CD4-positive, alpha-beta T cell treated with Interleukin-21 for 1 hour (primary cell): ENCODE measurements at places on chromosomes 1 and 21.

- DNase-seq, result no peak
Observed at GRCh38 chr1:163826500-163826899, 504.7 kb downstream of the NUF2 start.

DNA sequence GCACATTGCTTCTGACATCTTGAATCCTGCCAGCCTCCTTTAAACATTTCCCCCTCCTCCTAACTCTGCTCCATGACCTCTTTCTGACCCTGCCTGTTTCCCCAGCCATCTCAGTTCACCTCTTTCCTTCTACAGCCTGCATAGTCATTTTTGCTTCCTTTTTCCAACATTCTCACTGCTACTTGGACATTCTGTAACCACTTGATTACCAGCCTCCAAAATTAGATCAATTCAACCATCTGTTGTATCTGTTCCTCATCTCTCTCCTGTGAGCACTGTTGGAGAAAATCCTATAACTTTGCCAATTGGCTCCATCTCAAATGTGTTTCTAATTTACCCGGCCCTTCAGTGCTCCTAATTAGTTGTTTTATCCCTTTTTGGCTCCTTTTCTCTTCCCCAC, 27.5 kb upstream of the GPR88 start:
- DNase-seq, result no peak

DNA sequence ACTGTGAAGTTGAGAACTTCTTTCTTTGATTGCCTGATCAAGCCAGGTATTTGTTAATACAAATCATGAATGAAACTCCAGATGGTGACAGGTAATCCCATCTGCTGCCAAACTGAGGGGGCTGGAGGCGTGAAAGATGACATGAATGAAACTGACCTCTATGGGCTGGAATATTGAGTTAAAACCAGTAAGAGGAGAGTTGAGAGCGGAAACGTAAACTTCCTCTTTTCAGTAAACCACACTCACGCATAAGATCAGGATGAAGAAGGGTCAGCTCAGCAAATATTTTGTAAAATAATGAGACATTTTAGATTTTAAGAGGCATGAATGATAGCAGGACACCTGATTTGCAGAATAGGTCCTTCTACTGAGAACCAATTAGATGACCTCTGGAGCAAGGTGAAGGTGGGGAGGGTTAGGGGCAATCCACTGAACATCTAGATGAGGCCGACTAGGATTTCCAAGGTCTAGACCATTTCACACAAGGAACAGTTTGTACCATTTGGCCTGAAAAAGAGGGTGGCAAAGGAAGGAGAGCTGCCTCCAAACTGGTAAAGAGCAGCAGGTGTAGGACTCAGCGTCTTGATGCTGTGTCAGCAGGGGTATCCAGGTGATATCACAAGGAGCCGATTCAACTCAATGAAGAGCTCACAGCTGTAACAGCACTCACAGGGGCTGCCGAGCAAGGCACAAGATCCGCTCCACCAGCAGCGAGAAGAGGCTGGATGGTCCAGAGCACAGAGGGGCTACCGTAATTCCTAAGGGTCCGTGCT, 132.6 kb downstream of the NTPCR start:
- no peak for DNase-seq

GRCh38 chr1:87150143-87150542, 178.5 kb upstream of the LMO4 start:
- DNase-seq, result no peak

DNA sequence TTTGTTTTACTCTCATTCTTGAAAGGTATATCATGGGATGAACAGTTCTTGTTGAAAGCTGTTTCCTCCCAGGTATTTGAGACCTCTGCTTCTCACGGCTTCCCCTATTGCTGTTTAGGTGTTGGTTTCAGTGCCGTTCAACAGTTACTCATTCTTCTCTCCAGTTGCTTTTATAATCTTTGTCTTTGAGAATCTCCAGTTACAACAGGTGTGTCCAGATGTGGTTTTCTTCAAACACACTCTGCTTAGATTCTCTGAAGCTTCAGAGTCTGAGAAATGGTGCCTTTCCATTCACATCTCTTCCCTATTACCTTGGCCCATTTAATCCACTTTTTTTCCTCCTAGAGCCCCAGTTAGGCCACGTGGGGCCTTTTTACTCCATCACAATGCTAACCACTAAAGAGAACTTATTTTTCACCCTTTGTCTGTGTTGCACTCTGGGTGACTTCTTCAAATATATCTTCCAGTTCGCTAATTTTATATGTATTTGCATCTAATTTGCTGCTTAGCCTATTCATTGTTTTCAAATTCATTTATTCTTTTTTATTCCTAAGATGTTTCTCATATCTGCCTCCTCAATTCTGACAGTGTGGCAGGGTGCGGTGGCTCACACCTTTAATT, 46.7 kb upstream of the SLC19A1 start:
- no peak for DNase-seq

GRCh38 chr1:205354259-205355074, 2.3 kb downstream of the KLHDC8A start:
- DNase-seq, result peak; percentile 69

DNA sequence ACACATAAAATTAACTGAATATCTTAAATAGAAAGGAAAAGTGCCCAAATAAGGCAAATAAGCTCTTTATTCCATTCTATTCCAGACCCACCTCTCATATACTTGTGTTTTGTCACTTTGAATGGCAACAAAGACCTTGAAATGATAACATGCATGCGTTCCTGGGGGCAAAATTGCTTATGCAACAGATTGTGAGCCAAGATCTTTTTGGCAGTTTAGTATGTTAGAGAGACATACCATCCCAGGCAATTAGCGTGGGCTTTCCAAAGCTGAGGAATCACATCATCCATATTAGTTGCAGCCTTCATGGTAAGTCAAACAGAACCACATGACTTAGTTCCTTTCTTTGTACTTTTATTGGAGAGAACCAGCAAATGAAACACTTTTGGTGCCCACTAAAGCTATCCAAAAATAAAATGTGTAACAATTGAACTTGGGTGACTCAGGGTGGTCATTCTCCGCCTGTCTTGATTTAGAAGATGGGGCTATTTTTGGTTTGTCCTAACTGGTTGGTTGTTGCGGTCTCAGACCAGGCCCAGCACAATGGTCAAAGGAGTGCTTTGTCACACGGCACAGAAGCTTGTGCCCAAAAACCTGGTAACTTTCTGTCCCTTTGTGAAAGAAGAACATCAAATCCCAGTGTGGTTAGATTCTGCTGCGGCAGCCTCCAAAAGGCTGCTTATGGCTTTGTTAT, 68.7 kb upstream of the ATF3 start:
- DNase-seq, result no peak

- no peak for DNase-seq
Observed at GRCh38 chr1:32345289-32345827, 9.3 kb upstream of the MARCKSL1 start.

GRCh38 chr1:158537609-158538008, 16.6 kb downstream of the OR6Y1 start:
- no peak for DNase-seq

DNA sequence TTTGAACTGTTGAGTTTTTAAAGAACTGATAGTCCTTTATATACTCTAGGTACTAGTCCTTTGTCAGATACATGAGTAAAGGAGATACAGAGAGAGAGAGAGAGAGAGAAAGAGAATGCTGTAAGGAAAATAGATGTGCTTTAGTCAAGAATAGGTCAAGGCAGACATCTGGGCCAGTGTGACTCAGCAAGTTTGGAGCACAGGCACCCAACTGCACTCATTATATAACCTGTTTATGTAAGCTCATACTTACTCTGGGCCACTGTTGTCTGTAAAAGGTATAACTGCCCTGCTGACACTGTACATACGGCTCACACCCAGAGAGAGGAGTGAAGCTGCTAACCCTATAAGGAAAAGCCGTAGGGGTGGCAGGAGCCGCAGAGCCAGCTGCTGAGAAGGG, 32.2 kb upstream of the AKT3 start:
- no peak for DNase-seq

DNA sequence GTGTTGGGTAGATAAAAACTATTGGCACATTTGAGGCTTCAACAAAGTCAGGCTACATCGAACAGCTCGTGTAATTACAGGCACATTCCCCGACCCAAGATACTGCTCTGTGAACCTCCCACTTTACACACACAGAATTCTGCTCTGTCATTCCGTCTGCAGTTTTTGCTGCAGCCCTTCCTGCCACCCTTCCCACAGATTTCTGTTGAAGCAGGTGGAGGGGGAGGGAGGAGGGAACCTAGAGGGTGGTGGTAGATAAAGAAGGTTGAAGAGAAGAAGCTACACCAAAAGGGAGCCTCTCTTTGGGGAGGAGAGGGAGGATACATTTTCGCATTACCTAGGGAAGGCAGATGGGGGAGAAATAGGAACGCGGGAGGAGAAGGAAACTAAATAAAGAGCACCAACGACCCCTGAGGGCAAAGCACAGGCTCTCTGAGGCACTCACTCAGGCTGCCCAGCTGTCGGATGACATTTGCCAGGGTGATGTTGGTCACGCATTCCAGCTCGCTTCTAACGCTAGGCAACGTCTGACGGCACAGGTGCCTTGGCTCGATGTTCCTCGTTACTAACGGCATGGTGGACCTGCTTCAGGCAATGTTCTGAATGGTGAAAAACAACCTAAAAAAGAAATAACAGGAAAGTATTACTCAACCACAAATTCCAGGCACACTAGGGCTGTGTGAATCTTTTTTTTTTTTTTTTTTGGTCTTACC, 36.0 kb downstream of the GPR3 start:
- no peak for DNase-seq

GRCh38 chr1:151012684-151013471, 4.6 kb downstream of the PRUNE1 start:
- DNase-seq, result no peak

GRCh38 chr21:34022627-34023335, 50.6 kb upstream of the MRPS6 start:
- peak; percentile 28 for DNase-seq

GRCh38 chr1:34950428-34950827, 21.0 kb upstream of the DLGAP3 start:
- DNase-seq, result no peak

GRCh38 chr1:232046451-232047306, 420.1 kb downstream of the DISC1 start:
- no peak for DNase-seq

- DNase-seq, result peak; percentile 79
Observed at GRCh38 chr1:151056149-151056548, 3.3 kb downstream of the CDC42SE1 start.

DNA sequence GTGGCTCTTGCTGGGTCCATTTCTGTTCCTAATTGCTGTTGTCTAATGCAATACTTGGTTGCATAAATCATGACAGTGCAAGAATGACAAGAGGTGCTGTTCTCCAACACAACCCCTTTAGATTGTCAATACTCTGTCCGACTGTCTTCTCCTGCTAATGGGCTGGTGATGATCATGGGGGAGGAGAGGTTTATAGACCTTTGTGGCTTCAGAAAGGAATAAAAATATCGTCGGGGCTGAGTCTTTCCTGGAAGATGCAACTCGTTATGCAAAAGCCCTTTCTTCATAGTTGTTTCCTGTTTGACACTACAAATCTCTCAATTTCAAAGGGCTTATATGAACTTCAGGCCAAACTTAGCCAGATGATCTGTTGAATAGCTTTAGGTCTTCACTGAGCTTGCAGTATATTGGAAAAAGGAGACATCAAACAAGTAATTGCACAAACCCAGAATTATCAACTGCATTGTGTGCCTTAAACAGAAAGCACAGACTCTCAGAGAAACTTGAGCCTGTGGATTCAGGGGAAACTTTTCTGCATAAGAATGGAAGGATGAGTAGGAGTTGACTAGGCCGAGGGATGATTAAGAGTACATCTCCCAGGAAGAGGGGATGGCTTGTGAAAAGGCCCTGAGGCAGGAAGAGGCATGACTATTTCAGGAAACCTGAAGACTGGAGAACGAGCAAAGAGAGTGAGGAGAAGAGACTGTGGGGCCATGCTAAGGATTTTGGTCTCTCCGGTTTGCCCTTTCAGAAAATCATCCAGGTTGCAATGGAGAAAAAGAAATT, 107.6 kb downstream of the TSEN15 start:
- no peak for DNase-seq

GRCh38 chr1:30038134-30039025, 685.0 kb downstream of the MATN1 start:
- no peak for DNase-seq

DNA sequence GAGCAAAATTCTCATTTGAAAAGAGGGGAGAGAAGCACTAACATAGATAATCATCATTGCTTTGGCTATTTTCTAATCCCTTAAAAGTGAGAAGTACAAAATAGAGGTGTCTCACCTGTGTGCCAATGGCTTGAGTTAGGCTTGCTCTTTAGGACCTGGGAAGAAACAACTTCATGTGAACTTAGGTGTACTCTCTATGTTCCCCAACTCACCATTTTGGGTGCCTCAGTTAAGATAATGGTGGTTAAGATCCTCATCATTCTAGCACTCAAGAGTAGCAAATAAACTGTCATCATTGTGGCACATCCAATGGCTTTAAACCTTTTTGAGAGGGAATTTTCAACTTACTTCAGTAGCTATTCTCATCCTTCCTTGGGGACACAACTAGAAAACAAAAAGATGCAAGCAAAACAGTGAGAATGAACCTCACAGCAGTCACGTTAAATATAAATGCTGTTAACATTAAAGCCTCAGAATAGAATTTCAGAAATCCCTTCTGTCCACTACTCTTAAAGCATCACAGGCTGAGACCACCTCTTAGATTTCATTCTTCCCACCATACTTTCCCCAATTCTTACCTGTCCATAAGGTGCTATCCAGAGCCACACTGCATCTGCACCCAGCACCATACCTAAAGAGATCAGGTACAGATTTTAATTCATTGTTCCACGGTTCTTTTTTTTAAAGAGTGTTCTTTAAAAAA, 1.2 kb downstream of the GAS5 start:
- no peak for DNase-seq

GRCh38 chr1:24635195-24635843, 7.8 kb upstream of the SRRM1 start:
- DNase-seq, result peak; percentile 73
